Activated CD4-positive, CD25-positive, alpha-beta regulatory T cell (primary cell): ENCODE measurements at places on chromosomes 1 and 21.
A peak's percentile ranks its signal among the peaks of the same experiment; 100 is the strongest.

GRCh38 chr21:41558842-41559241 is 50.9 kb upstream of the TMPRSS2 start:
- DNase-seq = no peak

DNA sequence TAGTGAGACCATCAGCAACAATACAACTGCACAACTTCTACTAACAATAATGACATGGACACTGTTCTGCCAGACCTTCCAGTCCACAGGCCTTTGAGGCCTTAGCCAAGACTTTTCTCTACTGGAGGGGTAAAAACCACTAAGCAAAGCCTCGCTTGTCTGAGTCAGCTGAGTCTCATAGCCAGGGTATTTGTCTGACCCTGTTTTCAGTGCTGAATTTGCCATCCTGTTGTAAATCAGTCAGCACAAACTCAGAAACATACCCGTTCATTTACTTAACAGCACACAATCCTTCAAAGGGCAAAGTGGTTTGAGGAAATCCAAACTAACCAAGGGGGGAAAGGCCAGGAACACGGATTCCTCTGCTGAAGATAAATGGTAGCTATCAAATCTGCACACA is 537.8 kb downstream of the SMYD3 start:
- no peak for DNase-seq

DNA sequence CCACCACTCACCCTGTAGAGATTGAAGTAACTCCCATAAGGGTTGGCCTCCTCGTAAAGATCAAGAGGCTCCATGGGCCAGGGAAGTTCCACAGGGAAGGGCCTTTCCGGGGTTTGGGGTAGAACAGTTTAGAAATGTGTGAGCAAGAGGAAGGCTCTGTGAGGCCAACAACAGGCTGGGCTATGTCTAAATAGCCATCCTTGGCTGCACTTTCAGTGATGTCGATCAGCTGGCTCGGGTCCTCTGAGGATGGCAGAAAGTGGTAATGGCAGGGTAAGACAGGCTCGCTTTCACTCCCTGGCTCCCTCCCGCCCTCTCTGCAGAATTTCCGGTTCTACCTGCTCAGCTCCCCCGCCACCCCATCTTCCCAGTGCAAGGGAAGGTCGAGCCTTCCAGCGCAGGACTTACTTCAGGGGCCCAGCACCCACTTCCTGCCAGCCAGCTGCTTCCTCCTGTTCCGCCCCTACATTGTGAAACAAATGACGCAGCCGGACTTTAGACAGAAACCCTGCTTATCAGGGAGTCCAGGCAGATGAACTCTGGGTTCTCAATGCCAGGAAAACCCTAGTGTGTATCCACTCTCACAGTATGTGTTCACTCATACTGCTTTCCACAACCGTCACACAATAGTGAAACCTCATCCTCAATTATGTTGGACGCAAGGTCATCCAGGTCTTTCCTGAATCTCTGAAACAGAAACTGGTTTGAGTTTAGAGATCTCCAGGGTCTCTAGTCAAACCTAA is 7.3 kb downstream of the F11R start:
- peak; percentile 23 for DNase-seq

DNA sequence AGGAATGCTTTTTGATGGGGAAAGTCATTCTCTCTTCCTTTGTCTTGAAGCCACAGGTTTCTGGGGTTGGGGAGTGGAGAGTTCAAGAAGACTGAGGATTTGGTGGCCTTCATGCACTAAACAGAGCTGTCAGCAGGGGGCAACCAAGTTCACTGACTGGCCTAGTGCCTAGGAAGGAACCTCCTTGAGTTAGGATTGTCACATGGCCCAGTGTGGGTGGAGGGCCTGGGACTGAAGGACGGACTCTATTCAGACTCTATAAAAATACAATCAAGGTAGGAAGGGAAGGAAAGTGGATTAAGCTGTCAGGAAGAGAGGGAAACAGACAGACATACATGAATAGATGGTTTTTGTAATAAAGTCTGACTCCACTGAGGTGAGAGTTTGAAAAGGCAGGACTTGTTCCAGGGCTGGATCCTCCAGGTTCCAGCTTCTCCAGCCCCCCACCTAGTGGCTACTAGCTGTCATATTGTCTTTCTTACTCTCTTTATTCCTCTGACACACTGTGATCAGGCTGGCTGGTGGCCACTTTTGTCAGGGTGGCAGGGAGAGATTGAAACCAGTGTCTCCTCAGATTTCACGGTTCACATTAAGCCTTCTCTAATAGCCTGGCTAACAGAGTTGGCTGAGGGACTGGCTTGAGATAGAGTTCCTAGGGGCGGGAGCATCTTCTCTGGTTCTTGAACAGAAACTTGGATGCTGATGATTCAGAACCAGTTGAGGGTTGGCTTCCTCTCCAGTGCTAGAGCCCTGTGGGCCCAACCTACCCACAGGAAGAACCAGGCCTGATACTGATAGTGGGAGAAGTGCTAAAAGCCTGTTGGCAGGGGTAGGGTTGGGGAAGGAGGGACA is 4.1 kb upstream of the SH3BGRL3 start:
- peak; percentile 59 for DNase-seq

DNA sequence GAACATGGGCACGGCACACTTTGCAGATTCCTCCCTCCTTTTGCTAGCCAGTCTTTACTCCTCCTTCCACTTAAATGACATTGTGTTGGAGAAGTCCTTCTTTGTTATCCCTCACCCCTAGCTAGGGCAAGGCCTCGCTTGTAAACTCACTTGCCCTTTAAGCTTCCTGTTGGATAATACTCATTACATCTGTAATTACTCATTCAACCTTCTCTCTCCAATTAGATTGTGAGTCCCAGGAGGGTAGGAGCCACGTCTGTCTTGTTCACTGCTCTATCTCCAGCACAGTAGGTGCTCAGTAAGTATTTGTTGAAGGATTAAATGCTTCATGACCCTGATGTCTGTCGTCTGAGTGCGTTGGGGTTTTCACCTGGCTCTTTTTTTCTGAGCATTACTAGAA is 98.7 kb upstream of the USP24 start:
- no peak for DNase-seq

DNA sequence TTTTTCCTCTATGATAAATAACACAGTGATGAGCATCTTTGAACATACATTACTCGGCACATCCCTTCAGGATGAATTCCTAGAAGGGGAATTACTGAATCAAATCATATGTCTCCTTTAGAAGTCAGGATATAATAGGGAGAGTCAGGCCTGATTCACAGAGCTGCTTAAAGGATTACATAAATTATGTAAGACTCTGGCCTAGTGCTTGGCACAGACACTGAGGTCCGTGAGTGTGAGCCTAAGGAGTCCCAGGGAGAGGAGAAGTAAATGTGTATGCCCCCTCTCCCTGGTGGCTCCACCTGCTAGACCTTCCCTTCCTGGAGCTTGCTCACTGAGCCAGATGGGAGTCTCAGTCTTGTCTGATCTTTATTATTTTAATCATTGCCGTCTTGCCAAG is 8.6 kb upstream of the FOXE3 start:
- DNase-seq = no peak

DNA sequence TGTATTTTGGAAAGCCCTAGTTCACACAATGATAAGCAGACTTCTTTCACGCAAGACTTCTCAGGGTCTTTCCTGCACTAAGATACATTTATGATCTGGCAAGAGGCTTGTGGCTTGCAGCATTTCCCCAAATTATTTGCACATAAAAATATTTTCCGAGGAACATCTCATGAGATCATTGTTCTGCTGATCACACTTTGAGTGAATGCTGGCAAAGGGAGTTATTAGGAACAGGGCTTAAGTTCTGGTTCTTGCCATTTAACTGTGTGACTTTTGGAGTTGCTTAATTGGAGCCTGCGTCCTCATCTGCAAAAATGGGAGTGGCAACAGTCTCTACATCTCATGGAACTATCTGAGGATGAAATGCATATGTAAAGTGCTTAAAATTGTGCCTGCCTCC is 50.2 kb downstream of the GADD45A start:
- no peak for DNase-seq

GRCh38 chr1:193588311-193589082 is 402.1 kb upstream of the B3GALT2 start:
- DNase-seq = no peak

GRCh38 chr1:156347331-156347730 is 9.0 kb downstream of the TSACC start:
- no peak for DNase-seq

- DNase-seq = no peak
These were observed 72.4 kb upstream of the KCND3 start for GRCh38 chr1:112061901-112062320.

- no peak for DNase-seq
These were observed 82.1 kb upstream of the DUSP10 start for GRCh38 chr1:221824025-221824424.

DNA sequence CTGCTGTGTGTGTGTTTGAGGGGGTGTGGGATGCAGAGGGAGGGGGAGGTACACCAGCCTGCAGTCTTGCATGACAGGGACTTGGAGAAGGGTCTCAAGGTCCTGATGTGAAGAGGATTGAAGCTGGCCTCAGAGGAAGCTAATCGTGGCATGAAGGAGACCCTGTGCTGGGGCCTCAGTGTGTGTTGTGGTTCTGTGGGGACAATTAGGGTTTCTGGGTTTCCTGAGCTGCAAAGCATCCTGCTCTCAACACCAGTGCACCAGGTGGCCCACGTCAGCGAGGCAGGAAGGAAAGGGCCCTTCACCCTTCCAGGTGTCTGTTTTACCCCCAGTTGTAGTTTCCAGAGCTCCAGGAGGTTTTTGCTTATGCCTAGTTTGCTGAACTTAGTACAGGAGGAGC is 52.8 kb downstream of the TENT5C start:
- DNase-seq = peak; percentile 51

DNA sequence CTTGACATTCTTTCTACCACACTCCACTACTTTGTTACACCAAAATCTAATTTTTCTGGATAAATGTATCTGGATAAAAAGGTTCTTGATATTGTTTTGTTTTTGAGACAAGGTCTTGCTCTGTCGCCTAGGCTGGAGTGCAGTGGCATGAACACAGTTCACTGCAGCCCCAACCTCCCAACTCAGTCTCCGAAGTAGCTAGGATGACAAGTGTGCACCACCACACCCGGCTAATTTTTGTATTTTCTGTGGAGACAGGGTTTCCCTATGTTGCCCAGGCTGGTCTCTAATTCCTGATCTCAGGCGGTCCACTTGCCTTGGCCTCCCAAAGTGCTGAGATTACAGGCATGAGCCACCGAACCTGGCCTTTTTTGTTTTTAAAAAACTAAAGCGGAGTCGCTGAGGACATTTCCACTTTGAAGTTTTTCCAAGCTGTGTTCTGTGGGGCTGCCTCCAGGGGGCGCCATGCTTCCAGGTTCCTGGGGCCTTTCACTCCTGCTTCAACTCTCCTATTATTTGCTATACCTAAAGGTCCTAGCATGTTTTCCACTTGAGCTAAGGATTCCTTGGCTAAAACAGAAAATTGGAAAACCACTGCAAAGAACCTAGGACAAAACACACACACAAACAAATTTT is 14.1 kb upstream of the NCMAP start:
- DNase-seq = no peak

DNA sequence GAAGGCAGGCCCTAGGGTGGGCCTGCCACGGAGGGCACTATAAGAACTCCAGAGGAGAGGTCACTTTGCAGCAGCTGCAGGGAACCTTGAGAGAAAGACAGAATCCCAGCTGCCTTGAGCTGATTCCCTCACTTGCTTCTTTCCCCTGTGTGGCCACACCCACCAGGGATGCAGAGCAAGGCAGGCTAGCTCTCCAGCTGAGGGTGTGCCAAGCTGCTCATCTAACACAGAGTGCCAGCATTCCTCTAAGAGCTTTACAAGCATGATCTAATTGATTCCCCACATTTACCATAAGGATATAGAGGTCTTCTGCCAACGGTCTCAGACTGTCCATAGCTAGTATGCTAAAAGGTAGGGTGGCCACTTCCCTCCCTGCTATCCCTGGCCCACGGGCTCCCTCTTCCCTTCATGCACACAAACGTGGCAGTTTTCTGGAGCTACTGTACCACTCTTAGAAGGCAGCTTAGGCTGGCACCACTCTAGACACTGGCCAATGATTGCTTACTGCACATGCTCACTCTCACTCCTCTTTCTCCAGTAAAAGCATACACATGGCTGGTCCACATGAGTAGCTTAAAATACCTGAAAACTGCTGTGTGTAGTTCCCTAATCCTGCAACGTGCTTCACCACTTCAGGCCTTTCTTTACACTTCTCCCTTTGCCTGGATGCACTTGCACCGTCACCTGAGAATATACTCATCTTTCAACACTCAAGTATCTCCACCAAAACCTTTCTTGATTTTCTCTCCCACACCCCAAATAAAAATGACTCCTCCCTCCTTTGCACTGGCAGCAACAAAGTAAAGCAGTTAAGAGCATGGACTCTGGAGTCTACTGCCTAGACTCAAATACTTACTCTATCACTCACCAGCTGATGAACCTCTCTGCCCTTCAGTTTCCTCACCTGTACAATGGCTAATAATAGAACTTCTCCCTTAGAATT is 57.7 kb downstream of the DMAP1 start:
- no peak for DNase-seq

- no peak for DNase-seq
These were observed 9.6 kb downstream of the COL18A1 start for GRCh38 chr21:45414396-45415187.

DNA sequence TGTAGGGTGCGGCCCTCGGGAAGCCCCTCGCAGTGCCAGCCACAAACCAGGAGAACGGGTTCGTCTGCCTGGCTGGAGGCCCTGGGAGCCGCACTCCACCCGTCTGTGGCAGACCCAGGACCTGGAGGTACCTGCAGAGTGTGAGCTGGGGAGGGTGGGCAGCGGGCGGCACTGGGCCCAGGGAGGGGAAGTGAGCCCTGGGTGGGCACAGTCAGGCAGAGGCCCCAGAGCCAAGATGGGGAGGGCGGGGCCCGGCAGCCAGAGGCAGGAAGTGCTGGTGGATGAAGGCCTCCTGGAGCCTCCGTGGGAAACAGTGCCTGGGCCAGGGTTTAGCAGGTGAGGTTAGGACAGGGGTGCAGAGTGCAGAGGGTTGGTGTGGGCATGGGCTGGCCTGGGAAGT is 4.0 kb upstream of the PEX10 start:
- no peak for DNase-seq

DNA sequence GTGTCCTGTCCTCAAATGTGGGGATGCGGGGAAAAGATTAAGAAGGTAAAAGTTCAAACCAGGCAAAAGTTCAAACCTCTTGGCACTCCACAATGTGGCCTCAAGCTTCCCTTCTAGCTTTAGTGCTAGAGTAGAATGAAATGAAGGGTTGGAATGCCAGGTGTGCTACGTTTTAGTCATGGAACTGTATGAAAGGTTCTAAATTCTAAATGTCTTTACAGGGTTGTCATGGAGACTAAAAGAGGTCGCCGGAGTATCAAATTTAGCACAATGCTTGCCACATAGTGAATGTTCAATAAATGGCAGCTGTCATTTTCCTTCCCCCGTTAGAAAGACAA is 57.2 kb upstream of the LRRC8D start:
- DNase-seq = no peak
